Stimulated activated CD4-positive, alpha-beta T cell treated with anti-CD3 and anti-CD28 coated beads, Interleukin-12 subunit alpha, Interleukin-12 subunit beta, amount 100 ng/mL, for 24 hours (primary cell): ENCODE measurements at places on chromosomes 5 and 9.

DNA sequence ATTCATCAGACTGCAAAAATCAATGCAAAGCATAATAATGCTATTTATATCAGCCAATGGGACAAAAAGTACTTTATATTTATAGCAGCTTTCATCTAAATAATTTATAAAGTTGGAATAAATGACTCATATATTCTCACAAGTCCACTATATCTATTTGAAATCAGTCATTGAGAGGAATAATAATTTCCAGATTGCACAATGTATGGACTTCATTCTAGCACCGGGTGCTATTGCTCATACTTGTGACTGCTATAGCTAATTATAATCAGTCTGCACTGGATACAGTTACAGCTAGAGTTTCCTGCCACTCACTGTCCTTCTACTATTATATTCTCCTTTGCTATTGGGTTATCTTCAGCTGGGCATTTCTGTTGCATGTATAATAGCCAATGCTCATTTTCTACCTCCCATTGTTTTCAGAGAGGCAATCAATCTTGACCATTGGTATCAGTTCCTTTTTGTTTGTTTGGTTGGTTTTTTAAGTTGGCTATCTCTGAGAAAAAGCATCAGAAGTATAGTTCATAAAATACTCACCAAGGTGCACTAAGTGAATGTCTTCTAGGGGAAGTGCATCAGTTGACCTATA is 1.9 kb downstream of the CDH18 start:
- no peak for DNase-seq

GRCh38 chr9:115694014-115694413 is 459.6 kb upstream of the PAPPA start:
- no peak for DNase-seq

DNA sequence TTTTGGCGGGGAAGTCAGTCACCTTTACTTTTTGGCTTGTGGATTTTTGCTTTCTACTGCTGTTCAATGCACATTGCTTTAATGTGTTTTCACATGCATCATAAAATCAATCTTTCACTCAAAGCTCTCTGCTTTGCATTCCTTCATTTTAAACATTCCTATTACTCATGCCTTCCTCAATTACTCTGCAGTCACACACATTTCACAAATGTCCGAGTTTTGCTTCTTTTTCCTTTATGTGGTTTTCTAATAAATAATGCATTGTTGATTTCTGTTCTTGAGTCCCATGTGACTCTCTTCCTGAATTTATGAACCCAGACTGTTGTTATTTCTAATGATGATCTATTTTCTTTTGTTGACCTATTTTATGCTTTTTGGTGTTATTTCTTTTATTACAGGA is 82.3 kb upstream of the EPB41L4B start:
- no peak for DNase-seq

- DNase-seq: no peak
These were observed 132.9 kb downstream of the LIFR start for GRCh38 chr5:38423276-38424147.

- no peak for DNase-seq
These were observed 111.3 kb upstream of the ADRA1B start for GRCh38 chr5:159805021-159805420.

DNA sequence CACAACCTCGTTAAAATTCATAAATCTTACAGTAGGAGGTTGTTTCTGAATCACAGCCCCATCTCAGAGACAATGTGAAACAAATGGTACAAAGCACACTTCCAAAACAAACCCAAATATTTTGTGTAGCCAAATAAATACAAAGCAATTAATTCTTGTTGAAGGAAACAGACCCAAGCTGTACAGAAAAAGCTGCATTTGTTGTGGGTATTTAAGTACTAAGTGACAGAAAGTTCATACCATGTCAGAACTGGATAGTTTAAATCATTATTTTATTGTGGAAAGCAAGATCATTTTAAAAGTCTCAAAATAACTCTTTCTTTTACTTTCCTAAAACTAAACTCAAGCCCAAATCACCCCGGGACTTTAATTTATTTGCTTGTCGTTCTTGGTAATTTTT is 570.7 kb downstream of the ELAVL2 start:
- no peak for DNase-seq

- no peak for DNase-seq
These were observed 44.9 kb downstream of the SHB start for GRCh38 chr9:38024036-38024681.

DNA sequence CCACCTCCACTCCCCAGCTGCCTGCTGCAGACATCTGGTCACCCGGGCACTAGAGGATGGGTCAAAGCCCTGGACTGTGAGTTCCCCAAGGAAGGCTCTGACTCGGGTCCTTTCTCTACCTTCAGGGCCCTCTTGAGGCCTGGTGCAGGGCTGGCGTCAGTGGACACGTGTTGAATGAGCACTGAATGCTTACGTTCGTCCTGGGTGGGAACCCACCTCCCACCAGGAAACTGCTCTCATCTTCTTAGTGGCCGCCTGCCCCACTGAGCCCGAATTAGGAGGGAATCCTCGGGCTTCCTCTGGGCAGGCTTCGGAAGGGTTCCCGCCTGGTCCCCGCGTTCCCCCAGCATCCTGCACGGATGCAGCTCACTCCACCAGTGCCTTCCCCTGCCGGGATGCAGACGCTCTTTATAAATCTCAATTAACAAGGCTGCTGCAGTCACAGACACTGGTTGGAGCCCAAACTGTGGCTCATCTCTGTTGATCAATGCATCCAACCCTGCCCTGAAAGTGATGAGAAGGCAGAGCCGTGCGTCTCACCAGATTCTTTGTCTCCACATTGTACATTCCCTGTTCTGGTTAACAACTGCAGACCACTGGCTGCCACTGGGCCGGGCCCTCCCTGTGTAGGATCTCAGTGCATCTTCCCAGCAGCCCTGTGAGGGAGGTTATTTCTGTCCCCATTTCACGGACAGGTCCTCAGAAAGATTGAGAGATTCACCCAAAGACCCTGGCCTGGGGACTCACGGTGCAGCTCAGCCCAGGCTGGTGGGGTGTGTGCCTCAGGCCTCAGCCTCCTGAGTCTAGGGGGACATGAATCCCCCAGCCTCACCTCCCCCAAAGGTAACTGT is 168.8 kb downstream of the GAPVD1 start:
- DNase-seq: no peak

- no peak for DNase-seq
These were observed 44.8 kb upstream of the SNAPC3 start for GRCh38 chr9:15377625-15378540.

DNA sequence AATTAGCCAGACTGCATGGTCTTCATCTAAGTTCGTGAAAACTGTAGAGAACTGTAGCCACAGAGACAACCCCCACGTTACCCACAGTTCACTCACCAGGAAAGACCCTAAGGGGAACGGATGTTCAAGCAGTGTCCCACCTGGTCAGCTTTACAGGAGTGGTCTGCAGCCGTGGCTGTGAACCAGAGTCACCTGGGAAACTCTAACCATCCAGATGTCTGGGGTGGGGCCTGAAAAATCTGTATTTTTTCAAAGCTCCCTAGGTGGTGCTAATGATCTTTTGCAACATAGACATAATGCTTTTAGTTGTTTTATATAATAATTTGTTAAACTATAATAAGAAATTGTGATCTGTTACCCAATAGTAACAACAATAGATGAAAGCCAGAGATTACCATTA is 47.7 kb upstream of the ANGPTL2 start:
- DNase-seq: no peak

- DNase-seq: no peak
These were observed 867 bp downstream of the SYK start for GRCh38 chr9:90802386-90802985.

DNA sequence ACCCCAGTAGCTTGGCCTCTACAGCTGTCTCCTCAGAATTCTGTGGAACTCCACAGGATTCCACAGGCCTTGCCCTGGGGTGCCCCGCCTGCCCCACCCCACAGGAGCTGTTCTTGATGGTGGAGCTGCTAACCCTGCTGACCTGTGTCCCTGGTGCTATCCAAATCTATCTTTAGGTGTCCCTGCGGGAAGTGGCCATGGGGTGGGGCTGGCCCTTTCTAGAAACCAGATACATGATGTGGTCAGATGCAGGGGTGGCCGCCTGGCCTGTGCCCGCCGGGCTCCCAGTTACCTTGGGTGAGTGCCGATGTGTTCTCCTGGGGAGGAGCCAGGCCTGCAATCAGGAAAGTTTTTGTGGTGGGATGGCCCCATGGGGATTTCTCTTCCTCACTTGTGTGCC is 34.2 kb downstream of the WNK2 start:
- no peak for DNase-seq

DNA sequence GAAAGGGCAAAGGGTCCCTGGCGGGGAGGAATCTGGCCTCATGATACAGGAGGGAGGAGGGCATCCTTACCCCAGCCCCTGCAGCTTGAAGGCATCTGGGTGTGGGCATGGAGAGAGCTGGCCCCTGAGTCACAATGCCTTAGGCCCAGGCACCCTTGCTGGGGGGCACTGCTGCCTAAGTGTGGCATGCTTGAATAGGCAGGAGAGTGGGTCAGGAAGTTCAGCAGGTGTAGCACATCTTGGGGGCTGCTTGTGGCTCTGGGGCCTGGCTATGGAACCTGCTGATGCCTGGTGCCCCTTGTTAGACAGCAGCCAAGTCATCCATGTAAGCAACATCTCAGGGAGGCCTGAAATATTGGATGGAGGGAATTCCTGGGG is 63.1 kb downstream of the HSPA4 start:
- DNase-seq: no peak

- peak; percentile 55 for DNase-seq
These were observed 19.2 kb downstream of the KCTD16 start for GRCh38 chr5:144189800-144190429.

- no peak for DNase-seq
These were observed 6.6 kb downstream of the PCDH12 start for GRCh38 chr5:141951332-141951781.

GRCh38 chr5:161299053-161299452 is 247.5 kb downstream of the GABRB2 start:
- DNase-seq: no peak

DNA sequence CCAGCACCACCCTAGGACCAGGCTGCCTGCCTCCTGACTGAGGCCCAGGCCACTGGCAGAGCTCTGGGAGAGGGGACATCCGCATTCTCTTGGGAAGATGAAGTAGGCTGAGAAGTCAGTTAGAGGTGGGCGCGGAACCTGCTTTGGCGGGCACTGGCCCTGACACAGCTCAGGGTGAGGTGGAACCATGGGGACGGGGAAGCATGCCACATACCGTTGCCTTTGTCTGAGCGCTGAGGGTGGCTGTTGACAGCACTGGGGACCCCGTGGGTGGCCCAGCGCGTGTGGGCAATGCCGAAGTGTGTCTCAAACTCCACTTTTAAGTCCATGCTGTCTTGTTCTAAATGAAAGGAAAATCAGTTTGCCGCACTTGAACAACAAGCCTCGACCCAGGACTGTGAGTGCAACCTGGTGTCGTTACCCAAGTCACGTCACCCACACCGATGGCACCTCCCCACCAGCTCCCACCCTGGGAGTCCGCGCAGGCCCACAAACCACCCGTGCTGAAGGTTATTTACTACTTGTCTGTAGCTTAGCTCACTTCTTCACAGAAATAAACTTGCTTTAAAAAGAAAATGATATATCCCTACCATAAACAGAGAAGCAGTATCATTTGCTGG is 17.4 kb downstream of the GFPT2 start:
- DNase-seq: no peak

- DNase-seq: no peak
These were observed 75.3 kb downstream of the ADAMTS2 start for GRCh38 chr5:179269781-179270543.

DNA sequence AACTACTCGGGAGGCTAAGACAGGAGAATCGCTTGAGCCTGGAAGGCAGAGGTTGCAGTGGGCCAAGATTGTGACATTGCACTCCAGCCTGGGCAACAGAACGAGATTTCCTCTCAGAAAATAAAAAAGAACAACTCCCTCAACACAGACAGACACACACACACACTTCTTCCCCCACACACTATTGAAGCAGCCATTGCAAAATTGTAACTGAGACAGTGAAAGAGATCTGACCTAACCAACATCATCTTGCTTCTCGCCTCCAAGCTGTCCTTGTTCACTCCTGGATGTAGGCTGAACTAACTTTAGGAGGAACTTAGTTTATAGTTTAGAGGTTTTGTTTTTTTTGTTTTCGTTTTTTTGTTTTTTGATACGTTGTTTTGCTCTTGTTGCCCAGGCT is 13.0 kb upstream of the PLIN2 start:
- DNase-seq: no peak

DNA sequence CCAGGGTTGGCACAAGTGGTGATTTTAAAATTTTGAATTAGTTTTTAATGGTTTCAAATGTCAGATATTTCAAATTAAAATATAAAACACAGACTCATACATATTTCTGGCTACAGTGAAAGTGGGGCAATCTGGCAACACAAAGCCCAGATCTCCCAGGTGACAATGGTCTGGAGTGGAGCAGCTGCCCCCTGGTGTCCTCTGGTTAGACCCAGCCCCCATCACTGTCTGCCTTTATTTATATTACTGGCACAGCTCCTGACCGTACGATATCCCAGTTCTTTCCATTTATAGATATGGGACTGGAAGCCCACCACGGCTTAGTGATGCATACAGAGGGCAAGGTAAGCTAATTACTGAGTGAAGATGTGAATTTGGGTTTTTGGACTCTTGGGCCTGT is 37.3 kb downstream of the MACIR start:
- no peak for DNase-seq

- DNase-seq: no peak
These were observed 165.3 kb downstream of the BNC2 start for GRCh38 chr9:16705111-16705604.

DNA sequence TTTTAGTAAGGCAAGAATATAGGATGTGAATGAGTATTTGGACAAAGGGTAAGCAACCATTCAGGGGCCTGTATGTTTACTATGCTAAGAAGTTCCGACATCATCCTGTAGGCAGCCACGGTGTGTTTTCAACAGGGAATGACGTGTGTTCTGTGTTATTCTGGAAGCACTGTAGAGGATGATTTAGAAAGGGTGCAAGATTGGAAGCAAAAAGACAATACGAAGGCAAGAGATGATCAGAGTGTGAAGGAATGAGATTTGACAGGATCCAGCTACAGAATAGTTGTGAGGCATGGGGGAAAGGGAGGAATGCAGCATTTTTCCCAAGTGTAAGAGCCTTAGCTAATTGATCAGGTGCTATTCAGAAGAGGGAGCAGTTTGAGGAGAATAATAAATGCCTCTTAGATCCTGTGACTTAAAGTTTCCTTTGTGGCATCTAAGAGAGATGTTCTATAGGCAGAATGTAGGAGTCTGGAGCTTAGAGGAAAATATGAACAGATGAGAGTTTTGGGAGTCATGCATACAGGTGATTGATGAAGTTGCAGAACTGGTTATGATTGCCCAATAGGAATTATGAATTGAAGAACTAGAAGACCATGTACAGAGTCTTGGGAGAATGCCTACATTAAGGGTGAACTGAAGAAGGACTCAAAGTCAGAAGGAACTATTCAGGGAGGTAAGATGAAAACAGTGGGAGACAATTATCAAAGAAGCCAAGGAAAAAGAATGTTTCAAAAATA is 2.5 kb downstream of the SMC5 start:
- DNase-seq: no peak

DNA sequence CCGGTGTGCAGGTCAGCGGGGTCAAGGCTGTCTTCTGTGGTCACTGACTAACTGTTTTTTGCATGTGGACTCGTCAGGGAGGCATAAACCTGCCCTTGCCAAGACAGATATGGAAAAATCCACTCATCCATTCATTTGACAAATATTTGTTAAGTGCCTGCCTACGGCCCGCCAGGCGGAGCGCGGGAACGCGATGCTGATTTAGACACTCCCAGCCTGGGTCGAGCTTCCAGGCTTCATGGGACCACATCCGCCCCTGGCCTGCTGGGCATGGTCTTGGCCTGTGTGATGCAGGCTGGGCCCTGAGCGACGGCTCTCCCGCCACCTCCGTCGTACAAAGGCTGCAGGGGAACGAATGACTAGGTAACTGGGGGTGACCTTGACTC is 18.1 kb downstream of the MYMK start:
- no peak for DNase-seq

GRCh38 chr5:58354827-58355226 is 105.1 kb downstream of the PLK2 start:
- no peak for DNase-seq
